ENCODE measurements at places on chromosomes 1 and 21.

- DNase-seq, result no peak
Observed at GRCh38 chr1:160471253-160471652, 51.8 kb downstream of the SLAMF6 start.

- DNase-seq, result no peak
Observed at GRCh38 chr1:113369040-113369439, 21.3 kb upstream of the MAGI3 start.

DNA sequence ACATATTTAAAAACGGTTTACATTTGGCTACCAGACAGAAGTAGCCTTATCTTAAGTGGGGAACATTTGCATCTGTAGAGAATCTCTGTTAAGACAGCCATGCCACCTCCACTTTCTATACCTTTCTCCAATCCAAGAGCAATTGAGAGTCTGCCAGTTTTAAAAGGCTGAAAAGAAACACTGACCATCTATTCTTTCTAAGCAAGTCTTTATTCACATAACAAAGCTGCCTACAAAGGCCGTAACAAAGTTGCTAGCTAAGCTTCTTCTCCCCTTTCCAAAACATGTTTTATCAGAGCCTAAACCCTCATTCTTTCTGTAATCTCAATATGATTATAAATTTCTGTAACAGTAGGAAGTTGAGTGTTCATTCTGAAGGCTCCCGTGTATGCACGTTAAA, 1078.3 kb downstream of the NCAM2 start:
- DNase-seq, result no peak

DNA sequence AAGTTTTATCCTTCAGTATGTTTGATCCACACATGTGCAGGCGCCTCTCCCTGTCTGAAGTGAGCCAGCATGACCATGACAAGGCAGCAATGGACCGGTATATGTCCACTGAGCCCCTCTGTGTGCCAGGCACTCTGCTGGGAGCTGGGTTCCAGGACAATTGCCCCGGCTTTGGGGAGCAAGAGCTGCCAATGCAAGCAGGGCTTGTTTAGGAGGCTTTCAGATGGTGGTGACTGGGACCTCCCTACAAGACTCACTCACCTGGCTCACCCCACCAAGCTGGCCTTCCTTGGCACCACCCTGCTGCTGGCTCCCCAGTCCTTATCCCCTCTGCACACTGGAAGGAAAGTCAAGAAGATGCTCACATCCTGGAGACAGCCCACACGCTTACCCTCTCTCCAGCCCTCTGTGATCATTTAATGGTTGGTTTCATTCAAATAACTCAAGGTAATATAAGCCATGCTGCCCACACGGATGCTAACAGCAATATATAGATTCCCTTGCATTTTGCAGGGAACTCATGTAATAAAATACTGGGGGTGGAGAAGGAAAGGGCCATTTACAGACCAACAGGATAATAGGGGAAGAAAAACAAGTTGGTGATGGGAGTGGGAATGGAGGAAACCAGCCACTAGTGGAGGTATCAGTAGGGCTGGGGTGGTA, 23.6 kb downstream of the KCND3 start:
- DNase-seq, result no peak

- no peak for DNase-seq
Observed at GRCh38 chr1:110634455-110635311, 28.5 kb upstream of the KCNA2 start.

- no peak for DNase-seq
Observed at GRCh38 chr1:111290104-111290503, 547 bp upstream of the CHIA start.

- no peak for DNase-seq
Observed at GRCh38 chr1:182259229-182259872, 132.2 kb downstream of the GLUL start.

GRCh38 chr21:25501996-25502665, 105.2 kb downstream of the MRPL39 start:
- no peak for DNase-seq

DNA sequence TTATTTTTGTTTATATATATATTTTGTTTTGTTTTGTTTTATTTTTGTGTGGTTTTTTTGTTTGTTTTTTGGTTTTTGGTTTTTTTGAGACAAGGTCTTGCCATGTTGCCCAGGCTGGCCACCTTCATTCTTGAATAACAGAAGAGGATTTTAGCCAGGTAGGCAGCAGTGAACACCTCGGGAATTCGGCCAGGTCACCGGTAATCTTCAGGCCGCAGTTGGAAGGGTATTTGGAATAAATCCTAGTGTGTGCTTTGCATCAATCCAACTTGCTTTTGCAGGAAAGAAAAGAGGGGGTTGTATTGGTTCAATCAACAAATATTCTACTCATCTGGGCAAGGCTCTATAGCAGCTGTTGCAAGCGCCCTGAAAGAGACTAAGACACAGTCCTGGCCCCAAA, 53.9 kb downstream of the MT1HL1 start:
- no peak for DNase-seq

GRCh38 chr21:29279558-29279957, 19.2 kb upstream of the BACH1 start:
- no peak for DNase-seq

DNA sequence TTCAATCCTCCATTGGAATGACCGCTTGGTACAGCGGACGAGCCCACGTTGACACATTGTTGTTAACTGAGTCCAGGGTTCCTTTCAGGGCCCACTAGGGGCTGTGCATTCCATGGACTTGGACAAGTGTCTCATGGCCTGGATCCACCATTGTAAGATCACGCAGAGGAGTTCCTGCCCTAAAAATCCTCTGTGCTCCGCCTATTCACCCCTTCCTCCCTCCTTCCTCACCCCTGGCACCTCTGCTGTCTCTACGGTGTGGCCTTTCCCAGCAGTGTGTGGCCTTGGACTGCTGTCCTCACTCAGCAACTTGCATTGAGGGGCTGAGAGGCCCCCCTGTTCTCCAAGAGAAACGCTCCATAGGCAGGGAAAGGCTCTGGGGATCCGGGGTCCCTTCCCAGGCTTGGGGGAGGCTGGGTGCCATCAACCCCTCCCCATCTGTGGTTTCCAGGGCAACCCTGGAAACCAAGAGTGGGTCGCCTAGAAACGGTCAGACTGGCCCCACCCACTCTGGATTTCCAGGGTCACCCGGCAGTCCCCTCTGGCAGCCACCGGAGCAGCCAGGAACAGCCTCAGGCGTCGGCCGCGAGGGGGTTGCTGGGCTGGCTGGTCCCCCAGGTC, 50.9 kb downstream of the MEGF6 start:
- no peak for DNase-seq

DNA sequence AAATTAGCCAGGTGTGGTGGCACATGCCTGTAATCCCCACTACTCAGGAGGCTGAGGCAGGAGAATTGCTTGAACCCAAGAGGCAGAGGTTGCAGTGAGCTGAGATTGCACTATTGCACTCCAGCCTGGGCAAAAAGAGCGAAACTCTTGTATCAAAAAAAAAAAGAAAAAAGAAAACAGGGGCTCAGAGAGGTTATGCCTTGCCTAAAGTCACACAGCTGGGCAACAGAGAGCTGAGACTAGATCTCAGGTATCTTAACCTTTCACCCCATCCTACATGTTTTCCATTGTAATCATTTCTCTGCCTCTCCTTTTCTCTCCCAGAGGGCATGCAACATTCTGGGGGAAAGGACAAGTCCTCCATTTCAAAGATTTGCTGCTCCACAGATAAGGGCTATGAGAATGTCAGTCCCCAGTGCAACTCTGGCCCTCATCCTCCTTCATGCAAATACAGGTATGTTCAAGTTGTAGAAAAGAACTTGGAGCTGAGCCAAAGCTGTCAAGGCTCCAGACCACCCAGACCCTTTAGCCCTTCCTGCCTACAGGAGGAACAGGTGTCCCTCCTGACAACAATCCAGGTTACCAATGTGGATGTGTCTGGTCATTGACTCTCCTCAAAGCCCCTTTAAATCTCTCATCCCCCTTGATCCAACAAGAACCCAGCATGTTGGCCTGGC, 6.9 kb downstream of the SLC9A1 start:
- DNase-seq, result no peak

DNA sequence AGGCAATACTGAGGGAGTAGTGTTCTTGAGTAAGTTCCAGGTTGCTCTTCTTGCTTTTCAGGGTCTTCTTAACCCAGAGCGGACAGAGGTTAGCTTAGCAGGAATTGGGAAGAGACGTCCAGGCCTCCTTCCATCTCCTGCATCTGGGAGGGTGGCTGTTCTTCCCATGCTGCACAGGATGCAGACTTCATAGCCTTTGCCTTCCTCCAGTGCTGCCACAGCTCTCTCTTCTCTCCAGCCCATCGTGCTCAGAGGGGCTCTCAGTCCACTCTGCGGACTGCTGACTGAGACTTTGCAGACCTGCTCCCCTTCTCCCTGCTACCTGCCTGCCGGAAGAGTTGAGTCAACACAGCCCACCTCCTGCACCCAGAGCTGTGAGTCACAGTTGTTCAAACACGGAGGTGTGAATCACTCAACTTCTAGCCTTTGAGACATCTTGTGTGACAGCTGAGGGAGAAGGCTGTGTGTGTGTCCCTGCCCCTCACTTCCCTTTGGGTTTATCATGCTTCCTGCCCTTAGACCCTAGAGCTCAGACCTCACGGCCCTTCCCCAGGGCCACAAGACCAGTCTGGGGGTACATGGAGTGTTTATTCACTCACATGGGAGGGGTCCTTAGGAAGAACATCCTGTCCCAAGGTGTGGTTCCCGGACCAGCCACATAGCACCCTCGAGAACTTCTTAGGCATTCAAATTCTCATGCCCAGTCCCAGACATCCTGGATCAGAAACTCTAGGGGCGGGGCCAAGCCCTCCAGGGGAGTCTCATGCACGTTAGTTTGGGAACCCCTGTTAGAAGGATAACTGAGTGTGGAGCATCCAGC, 158.3 kb upstream of the CACNA1E start:
- DNase-seq, result no peak

GRCh38 chr1:9150582-9151327, 21.9 kb upstream of the GPR157 start:
- DNase-seq, result no peak

GRCh38 chr1:14511166-14511680, 87.3 kb upstream of the KAZN start:
- no peak for DNase-seq

DNA sequence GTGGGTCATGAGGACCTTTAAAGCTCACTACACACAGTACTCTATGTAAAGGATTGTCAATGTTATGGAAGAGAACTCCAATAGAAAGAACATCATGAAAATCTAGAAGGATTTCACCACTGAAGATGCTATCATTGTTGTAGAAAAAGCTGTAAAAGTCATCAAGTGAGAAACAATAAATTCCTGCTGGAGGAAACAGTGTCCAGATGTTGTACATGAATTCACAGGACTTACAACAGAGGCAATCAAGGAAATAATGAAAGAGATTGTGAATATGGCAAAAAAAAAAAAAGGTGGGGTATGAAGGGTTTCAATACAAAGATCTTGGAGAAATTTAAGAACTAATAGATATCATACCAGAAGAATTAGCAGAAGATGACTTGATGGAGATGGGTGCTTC, 355.1 kb upstream of the ZRANB2 start:
- no peak for DNase-seq

DNA sequence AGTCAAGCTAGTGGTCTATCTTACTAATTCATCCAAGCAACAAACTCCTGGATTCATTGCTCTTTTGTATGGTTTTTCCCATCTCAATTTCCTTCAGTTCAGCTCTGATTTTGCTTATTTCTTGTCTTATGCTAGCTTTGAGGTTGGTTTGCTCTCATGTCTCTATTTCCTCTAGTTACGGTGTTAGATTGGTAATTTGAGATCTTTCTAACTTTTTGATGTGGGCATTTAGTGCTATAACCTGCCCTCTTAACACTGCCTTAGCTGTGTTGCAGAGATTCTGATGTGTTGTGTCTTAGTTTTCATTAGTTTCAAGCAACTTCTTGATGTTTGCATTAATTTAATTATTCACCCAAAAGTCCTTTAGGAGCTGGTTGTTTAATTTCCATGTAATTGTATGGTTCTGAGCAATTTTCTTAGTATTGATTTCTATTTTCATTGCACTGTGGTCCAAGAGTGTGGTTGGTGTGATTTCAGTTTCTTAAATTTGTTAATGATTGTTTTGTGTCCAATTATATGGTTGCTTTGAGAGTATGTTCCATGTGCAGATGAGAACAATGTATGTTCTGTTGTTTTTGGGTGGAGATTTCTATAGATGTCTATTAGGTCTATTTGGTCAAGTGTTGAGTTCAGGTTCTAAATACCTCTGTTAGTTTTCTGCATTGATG, 154.6 kb downstream of the PLPPR5 start:
- no peak for DNase-seq

DNA sequence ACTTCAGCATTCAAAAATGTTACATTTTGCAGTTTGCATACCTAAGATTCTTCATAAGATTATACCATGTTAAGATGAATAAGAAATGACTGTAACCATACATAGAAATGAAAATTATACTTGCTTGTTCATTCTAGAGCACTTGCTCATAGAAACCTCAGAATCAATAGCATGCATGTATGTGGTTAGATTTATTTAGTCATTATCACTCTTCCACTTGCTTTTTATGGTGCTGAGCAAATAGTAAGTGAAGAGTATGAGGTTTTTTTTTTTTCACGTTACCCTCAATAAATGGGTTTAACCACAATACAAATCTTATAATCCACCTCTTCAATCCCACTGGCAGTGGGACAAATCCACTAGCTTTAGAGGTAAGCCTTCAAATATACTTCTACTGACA, 84.7 kb downstream of the LRRC53 start:
- peak; percentile 25 for DNase-seq

DNA sequence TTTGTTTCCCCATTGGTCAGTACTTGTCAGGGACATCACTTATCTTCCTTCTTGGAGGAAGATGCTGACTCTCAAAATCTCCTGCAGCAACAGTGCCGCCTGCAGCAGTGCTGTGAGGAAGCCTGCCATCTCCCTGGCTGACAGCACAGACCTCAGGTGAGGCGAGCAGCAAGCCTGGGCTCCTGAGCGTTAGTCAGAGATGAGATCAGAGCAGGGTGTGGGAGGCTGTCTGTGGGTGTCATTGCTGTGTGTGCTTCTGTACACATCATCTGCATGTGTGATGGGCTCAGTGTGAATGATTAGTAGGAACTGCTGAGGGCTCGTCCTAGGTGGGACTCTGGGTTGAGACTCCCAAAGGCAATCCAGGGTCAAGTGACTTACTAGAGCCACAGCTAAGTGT, 6.1 kb downstream of the STRIP1 start:
- DNase-seq, result no peak

GRCh38 chr1:29029667-29030066, 94.0 kb downstream of the TMEM200B start:
- no peak for DNase-seq

- DNase-seq, result no peak
Observed at GRCh38 chr1:90509225-90510048, 207.7 kb downstream of the BARHL2 start.

DNA sequence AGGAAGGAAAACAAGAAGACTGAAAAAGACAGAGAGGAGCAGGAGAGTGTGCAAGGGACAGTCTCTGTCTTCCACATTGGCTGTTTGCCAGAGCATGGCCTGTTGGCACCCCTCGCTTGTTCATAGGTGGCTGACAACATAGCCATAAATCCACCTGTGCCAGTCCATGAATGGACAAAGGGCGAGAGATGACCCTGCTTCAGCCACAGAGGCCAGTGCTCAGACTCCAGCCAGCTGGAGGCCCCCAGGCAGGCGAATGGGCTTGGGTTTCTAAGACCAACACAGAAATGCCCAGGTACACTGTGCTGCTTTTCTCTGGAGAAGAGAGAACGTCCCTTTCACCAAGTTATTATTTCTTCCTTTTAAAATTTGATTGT, 60.6 kb downstream of the RIPK4 start:
- no peak for DNase-seq

- DNase-seq, result no peak
Observed at GRCh38 chr21:35170818-35171217, 121.7 kb upstream of the RUNX1 start.

GRCh38 chr1:216887032-216887431, 163.8 kb upstream of the ESRRG start:
- no peak for DNase-seq

- no peak for DNase-seq
Observed at GRCh38 chr1:24644100-24644384, 940 bp downstream of the SRRM1 start.

- no peak for DNase-seq
Observed at GRCh38 chr1:69506311-69506710, 61.4 kb upstream of the LRRC7 start.
